H9 (cell line): ENCODE measurements at places on chromosomes 5 and 9.

DNA sequence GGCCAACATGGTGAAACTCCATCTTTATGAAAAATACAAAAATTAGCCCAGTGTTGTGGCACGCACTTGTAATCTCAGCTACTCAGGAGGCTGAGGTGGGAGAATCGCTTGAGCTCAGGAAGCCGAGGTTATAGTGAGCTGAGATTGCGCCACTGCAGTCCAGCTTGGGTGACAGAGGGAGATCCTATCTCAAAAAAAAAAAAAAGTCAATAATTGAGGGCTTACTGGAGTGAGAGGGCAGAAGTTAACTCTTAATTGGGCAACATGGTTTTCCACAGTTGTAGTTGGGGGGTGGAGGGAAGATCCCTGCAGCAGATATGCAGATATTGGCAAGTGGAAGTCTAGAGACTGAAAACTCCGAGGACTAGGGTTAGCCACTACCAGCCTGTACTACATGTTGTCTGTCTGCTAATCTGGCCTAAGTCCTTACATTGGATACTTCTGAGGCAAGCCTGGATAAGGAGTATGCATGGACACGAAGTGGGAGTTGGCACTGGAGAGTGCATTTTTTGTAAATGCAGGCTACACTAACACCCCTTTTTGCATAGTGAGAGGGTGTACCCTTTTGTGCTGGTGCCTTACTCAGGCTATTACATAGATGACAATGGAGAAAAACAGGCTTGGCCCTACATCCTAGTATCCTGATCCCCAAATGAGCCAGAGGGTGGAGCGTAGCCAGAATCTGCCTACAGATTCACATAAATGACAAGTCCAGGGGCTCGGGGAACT lies 89.0 kb upstream of the NIPBL start:
- DNase-seq = no peak

- DNase-seq = no peak
These were observed 32.3 kb upstream of the WDR38 start for GRCh38 chr9:124820698-124821623.

DNA sequence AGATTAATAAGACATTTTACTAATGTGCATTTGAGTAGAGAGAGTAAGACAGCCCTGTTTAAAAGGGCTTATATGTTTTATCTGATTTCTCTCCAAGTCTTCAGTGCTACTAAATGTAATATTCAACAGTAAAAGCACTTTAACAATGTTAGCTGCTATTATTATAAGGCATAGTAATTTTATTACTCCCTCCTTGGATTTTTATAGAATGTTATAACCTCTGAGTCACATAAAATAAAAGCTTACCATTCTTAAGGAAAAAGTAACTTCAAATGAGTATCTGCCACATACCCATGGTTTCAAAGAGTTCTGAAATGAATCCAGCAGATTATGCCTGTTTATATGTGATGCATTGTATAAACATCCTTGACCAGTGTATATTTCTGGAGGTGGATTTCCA lies 19.0 kb downstream of the SPDL1 start:
- no peak for DNase-seq

GRCh38 chr5:124663101-124663506 lies 83.3 kb downstream of the ZNF608 start:
- no peak for DNase-seq

DNA sequence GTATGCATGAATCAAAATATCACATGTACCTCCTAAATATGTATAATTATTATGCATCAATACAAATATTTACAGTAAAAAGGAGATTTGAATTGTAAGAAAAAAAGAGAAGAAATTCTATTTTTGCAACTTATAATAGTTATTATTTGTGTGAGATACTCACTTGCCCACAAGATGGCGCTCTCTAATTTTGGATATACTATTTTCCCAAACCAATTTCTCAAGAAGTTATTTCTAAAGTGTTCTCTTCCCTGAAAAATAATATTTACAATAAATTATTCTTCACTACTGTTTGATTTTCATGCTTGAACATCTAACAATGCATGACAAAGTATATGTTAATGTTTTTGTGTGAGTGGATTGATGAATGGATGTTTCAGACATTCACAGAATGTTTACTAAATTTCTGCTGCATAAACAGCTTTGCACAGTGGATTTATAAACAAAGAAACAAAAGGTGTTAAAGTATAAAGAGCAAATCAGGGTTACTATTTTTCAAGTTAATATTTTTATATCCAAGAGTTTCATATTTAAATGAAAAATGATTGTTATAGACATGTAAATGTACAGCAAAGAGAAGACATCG lies 503.4 kb downstream of the PDE4D start:
- DNase-seq = no peak

GRCh38 chr9:110202232-110202631 lies 5.7 kb downstream of the C9orf152 start:
- no peak for DNase-seq

GRCh38 chr5:161165998-161166660 lies 314.1 kb upstream of the ATP10B start:
- peak; percentile 35 for DNase-seq

DNA sequence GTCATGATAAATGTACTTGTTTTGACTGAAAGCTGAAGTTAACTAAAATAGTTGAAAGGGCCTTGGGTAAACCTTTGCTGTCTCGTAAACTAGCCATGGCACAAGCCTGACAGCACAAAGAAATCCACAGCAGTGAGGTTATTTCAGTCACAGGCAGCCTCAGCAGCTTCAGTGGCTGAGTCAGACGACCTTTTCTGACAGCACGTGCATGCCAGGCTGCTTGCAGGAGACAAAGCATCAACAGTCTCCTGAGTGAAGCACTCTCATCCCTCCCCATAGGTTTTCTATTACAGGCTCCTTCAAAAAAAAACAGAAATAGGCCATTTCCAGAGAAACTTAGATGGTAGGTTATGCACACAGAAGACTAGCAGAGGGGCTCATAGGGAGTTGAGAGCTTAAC lies 34.6 kb downstream of the OXCT1 start:
- DNase-seq = peak; percentile 34

- DNase-seq = no peak
These were observed 4.6 kb downstream of the MRPL41 start for GRCh38 chr9:137556069-137556838.
